ENCODE measurements at places on chromosomes 2 and 18. TPM values are rescaled to one million over a fixed set of nuclear protein-coding genes. Genes with fewer than 3 reads are reported as not detected.

The PLCL1 gene
- 5.8 TPM for total RNA-seq

The CHST9 gene
- not detected for total RNA-seq

The ERICH2 gene
- not detected for total RNA-seq

The MYL12A gene
- 311 TPM for total RNA-seq

The DLX2 gene
- not detected for total RNA-seq

The CHRND gene
- total RNA-seq, result not detected

The ALPG gene
- not detected for total RNA-seq

The FSHR gene
- total RNA-seq, result not detected

The AMER3 gene
- total RNA-seq, result 1.1 TPM

The ASIC4 gene
- total RNA-seq, result not detected

The DCDC2C gene
- not detected for total RNA-seq

The GKN2 gene
- not detected for total RNA-seq

The RABL2A gene
- 6.7 TPM for total RNA-seq

The KCNG2 gene
- 3.8 TPM for total RNA-seq

The PEX13 gene
- 28.1 TPM for total RNA-seq
